ENCODE measurements at places on chromosomes 7 and 10. TPM values are rescaled to one million over a fixed set of nuclear protein-coding genes. Genes with fewer than 3 reads are reported as not detected.

WDR86 gene
- 43.2 TPM for total RNA-seq

SYT15 gene
- total RNA-seq: 0.89 TPM

FAM237B gene
- total RNA-seq: not detected

PNLIP gene
- not detected for total RNA-seq

TMEM270 gene
- not detected for total RNA-seq

LRRC17 gene
- 71.7 TPM for total RNA-seq

CCL26 gene
- total RNA-seq: 0.38 TPM

Data from mesangial cell (primary cell).